SW480 (cell line): ENCODE measurements at places on chromosomes 4 and X.

- no peak for DNase-seq
These were observed 434.3 kb downstream of the SPRY1 start for GRCh38 chr4:123830930-123831329.

DNA sequence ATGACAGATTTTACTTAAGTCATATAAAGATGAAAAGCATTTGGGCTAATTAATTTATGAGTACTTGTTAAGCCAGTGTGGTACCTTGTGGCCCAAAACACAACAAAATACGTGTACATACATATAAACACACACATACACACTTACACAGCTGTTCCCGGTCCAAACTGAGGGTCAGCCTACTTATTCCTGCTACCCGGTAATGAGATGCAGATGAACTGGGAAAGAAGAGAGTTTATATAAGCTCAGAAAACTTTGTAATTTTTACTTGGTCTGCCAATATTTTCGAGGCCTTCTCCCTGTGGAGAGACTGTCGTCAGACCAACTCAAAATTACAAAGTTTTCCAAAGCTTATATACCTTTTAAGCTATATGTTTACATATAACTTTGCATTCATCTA, 25.8 kb upstream of the PBDC1 start:
- DNase-seq, result no peak

GRCh38 chrX:133089411-133089810, 7.5 kb downstream of the USP26 start:
- DNase-seq, result no peak

GRCh38 chr4:57233386-57233785, 123.2 kb upstream of the IGFBP7 start:
- DNase-seq, result no peak

GRCh38 chrX:115013705-115014104, 3.7 kb downstream of the IL13RA2 start:
- no peak for DNase-seq

DNA sequence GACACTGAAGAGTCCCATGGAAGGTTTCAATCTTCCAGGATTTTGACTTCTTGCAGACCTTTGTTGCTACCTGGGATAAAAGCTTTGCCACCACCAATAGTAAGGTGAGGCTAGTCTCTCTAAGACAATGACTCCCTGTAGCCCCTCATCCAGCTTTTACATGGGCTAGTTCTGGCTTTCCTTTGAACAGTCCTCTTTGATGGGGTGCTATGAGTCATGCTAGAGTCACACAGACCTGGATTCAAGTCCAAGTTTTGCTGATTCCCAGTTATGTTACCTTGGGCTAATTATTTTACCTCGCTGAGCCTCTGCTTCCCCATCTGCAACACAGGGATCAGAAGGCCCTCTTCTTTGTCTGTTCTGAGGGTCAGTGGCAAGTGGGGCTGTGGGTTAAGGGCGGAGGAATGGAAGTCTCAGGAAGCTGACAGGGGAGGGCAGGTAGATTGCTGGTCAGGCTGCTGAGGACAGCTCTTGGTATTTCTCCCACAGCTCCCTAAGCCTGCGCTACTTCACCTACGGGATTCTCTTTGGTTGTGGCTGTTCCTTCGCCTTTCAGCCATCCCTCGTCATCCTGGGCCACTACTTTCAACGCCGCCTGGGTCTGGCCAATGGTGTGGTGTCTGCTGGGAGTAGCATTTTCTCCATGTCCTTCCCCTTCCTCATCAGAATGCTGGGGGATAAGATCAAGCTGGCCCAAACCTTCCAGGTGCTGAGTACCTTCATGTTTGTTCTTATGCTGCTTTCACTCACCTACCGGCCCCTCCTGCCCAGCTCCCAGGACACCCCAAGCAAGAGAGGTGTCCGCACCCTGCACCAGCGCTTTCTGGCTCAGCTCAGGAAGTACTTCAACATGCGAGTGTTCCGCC, 90.3 kb downstream of the RLIM start:
- no peak for DNase-seq

GRCh38 chrX:155231163-155231562, 14.9 kb downstream of the VBP1 start:
- DNase-seq, result no peak

GRCh38 chr4:110510955-110511544, 35.1 kb downstream of the ENPEP start:
- DNase-seq, result peak; percentile 50

GRCh38 chrX:87402256-87402655, 115.3 kb upstream of the KLHL4 start:
- DNase-seq, result no peak

DNA sequence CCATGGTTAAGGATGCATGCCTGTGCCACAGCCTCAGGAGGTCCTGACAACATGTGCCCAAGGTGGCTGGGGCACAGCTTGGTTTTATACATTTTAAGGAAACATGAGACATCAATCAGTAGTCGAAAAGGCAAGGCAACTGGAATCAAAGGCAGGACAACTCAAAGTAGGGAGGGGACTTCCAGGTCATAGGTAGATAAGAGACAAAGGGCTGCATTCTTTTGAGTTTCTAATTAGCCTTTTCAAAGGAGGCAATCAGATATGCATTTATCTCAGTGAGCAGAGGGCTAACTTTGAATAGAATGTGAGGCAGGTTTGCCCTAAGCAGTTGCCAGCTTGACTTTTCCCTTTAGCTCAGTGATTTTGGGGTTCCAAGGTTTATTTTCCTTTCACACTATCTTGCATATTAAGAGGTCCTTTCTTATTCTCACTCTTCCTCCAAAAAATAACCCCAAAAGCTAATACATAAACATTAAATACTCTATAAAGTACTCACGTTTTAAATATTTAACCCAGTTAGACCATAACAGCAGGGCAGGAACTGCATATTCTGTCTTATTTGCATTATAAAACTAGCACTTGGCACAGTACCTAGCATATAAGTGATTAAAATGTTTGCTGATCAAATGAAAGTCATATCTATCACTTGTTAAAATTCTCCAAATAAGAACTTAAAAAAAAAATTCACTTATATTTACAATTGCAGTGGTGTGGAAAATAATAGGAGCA, 36.3 kb upstream of the UGT8 start:
- peak; percentile 16 for DNase-seq

DNA sequence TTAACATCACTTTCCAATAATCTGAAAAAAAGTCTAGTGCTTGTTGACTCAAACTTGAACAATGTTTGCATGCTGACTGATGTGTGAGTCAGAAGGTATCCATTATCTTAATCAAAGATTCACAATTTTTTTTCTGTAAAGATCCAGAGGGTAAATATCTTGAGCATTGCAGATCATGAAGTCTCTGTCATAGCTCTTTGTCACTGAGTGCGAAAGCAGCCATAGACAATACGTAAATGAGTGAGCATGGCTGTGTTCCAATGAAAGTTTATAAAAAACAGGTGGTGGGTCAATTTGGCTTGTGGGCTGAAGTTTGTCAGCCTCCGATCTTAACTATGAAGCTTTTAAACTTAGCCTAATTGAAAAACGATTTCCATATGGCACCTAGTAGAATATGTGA, 37.7 kb downstream of the NHS start:
- DNase-seq, result peak; percentile 40

GRCh38 chr4:73388887-73389286, 15.2 kb upstream of the ALB start:
- DNase-seq, result no peak

DNA sequence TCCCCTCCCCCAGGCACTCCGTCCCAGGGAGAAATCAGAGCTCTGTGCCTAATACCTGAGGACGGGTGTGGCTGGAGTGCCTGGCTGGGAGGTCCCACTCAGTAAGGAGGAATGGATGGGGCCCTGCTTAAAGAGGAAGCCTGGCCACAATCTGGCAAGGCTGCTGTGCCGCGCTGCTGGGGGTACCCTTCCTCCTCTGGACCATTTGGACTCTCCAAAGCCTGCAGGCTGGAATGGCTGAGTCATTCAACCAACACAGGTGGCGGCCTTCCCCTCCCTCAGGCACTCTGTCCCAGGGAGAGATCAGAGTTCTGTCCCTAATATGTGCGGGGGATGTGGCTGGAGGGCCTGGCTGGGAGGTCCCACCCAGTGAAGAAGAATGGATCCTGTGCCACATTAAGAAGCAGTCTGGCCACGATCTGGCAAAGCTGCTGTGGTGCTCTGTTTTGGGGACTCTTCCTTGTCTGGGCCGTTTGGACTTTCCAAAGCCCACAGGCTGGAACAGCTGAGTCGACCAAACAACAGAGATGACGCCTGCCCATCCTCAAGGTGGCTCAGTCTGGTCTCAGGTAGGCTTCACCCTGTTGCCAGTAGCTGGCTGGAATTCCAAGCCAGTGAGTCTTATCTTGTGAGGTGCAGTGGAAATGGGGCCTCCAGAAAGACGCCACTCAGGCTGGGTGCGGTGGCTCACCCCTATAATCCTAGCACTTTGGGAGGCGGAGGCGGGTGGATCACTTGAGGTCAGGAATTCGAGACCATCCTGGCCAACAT, 127.3 kb upstream of the HUWE1 start:
- no peak for DNase-seq

DNA sequence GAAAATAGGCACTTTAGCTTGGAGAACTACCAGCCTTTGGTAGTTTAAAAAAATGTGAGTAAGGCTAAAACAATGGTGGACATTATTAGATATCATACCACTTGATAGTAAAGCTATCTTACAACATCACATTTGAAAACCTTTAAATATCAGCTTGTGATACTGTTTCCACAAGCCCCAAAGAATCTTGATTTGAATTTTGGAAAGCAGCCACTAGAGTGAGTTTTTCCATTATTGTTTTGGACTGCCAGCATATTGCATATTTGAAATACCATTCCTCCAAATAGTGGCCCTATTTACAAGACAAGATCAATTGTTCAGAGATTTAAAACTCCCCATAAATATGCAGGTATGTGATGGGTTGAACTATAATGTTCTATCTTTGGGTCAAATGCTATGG, 303.0 kb upstream of the PRPS2 start:
- DNase-seq, result no peak

DNA sequence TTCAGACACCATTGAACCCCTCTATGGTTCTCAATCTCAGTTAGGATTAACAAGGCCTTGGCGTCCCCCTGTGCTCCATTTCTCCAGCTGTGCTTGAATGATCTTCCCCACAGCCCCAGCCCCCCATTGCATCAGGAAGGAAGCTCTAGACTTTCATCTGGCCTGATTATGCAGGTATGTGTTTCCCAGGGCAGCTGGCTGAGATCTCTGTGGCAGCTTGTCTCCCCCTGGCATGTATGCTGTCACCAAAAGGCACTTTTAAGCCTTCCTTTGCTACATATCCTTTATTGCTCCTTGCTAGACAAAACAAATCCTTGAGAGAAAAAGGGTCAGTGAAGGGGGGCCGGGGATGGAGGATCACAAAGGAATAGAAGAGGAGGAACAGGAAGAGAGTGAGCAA, 1056.0 kb upstream of the SLIT2 start:
- no peak for DNase-seq

DNA sequence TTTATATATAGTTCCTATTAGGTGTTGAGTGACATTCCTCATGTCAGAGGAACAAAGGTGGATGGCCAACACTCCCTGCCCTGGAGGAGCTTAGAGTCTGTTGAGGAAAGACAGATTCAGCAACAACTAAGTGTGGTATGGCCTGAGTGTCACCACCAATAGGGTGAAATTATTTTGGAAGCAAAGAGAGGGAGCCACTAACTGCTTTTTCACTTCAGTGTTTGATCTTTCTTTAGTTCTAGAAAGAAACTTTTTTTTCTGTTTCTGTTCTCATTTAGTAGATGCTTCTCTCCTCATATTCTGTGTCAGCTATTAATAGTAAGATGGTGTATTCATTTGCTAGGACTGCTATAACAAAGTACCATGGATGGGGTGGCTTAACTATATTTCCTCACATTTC, 81.5 kb downstream of the ARX start:
- DNase-seq, result no peak

DNA sequence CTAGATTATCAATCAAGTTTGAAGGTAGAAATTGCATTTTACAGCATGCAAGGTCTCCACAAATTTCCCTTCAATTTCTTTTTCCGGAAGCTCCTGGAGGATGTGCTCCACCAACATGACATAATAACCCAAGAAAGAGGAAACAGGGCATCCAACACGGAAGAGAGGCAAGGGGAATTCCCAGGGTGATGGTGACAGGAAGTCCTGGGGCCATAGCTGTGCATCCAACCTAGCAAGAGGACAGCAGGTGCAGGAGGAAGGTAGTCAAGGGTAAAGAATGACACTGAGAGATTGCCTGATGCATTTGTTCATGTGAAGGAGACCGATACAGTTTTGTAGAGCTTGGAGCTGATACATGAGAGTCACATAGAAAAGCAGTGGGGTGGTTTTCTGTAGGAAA, 115.7 kb upstream of the LSM6 start:
- no peak for DNase-seq

GRCh38 chrX:130285069-130285620, 16.4 kb upstream of the ZNF280C start:
- no peak for DNase-seq

GRCh38 chr4:123113155-123113554, 190.8 kb upstream of the NUDT6 start:
- no peak for DNase-seq

DNA sequence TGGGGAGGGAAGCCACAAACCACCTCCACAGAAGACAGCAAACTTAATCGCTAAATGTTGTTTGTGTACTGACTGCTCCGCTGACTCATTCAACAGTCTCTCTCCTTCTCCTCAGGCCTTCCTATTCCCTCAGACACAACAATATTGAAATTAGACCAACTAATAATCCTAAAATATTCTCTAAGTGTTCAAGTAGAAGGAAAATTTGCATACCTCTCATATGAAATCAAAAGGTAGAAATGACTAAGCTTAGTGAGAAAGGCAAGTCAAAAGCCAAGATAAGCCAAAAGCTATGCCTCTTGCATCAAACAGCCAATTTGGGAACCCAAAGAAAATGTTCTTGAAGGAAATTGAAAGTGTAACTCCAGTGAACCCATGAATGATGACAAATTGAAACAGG, 75.7 kb upstream of the ARHGAP24 start:
- no peak for DNase-seq

GRCh38 chrX:24777660-24778059, 83.9 kb downstream of the POLA1 start:
- DNase-seq, result no peak

DNA sequence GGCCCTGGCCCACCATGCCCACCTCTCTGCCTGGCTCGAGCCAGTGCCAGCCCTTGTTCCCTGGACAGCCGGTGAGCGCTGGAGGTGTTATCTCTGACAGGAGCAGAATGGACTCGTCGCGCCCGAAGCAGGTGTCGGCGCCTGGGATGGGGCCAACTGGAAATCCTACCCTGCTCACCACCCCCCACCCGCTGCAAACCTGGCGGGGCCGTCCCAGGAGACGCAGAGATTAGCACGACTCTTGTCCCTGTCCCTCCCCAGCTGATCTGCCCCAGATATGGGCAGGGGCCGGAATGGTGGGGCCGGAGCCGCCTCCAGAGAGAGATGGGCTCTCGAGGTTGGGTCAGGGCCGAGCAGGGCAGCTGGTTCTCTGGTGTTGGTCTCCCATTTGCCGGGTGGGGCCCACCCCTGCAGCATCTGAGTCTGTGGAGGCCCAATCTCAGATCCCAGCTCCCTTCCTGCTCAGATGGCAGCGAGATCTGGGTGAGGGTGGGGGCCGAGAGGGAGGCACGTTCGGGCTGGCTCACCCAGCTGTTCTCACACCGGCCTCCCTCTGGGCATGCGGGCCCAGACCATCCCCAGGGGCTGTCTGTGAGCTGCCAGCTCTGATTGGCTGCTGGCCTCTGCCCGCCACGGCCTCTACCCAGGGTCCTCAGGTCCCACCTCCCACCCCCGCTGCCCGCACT, 20.1 kb upstream of the FGFR3 start:
- DNase-seq, result no peak

- DNase-seq, result no peak
These were observed 29.1 kb downstream of the PPP2R2C start for GRCh38 chr4:6443035-6444023.
